PC-9 (cell line): ENCODE measurements at places on chromosomes 12 and 14. TPM values are rescaled to one million over a fixed set of nuclear protein-coding genes. Genes with fewer than 3 reads are reported as not detected.

- DNase-seq, result peak; percentile 42
Observed at GRCh38 chr12:6224550-6224949, 24.4 kb downstream of the CD9 start.

DNA sequence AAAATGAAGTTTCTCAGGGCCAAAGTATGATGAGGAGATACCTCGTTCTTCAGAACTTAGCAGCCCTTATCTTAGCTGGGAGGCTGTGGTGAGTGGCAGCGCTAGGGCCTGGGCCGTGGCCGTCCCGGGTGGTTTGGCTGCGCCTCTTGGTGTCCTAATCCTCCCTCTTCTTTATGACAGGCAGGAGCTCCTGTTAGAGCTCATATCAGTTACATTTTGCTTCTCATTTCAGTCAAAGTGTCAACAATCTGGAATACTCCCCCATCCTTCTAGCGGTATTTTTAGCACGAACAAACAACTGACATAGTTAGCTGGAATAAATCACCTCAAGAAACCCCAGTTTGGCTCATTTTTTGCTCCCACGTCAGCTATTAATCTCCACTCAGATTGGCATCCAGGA, 188.8 kb downstream of the TTC7B start:
- DNase-seq, result no peak

- DNase-seq, result no peak
Observed at GRCh38 chr12:9391815-9392214, 183.6 kb upstream of the PZP start.

- DNase-seq, result no peak
Observed at GRCh38 chr12:24778486-24779304, 170.2 kb downstream of the BCAT1 start.

GRCh38 chr12:67107751-67108269, 161.3 kb upstream of the CAND1 start:
- no peak for DNase-seq

GRCh38 chr12:129994634-129995033, 90.8 kb upstream of the TMEM132D start:
- no peak for DNase-seq

DNA sequence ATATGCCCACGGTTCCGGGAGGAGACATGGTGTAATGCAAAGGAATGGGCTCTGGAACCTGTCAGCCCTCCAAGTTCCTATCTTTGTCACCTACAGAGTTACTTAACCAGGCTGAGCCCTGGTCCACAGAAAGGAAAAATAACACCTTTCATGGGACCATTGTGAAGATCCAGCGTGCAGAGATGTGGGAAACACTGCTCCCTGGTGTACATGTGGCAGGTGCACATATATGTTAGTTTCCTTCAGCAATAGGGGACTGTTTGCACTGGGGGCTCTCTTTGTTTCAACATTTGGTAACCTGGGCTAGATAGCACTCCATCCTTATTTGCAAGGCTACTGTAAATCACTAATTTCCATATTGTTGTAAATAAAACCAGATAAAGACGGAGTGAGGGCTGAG, 72.3 kb downstream of the ANO2 start:
- no peak for DNase-seq

DNA sequence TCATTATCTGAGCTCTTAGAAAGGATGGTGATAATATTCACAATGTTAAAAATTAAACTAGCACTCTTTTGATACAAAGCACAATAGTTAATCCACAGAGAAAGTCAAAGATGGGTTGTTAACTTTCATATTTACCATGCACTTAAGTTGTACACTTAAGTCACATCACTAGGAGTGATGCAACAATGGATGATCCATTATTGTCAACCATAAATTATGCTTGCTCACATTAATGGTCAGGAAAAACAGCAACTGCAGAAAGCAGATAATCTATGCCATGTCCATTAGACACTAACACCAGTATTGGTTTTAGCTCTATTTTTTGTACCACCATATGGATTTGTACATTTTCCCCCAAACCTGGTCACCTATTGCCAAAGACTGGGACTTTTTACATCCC, 195.5 kb downstream of the FOXA1 start:
- no peak for DNase-seq

- peak; percentile 51 for DNase-seq
Observed at GRCh38 chr14:89185919-89186855, 230.8 kb downstream of the FOXN3 start.

DNA sequence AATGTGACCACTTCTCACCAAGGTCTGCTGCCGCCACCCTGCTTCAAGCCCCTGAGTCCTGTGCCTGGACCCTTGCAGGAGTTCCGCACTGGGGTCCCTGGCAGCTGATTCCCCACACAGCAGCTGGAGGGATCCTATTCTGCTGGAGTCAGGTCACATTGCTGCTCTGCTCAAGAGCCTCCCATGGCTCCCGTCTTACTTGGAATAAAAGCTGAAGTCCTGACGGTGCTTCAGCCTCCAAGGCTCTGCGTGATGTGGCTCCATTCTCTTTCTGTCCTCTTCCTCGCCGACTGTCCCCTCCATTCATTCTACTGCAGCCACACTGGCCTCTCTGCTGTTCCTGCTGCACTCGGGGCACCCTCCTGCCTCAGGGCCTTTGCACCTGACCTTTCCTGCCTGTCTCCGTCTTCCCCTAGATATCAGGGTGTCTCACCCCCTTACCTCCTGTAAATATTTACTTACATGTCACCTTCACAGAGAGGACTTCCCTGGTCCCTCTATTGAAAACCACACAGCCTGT, 7.6 kb upstream of the SDSL start:
- no peak for DNase-seq

DNA sequence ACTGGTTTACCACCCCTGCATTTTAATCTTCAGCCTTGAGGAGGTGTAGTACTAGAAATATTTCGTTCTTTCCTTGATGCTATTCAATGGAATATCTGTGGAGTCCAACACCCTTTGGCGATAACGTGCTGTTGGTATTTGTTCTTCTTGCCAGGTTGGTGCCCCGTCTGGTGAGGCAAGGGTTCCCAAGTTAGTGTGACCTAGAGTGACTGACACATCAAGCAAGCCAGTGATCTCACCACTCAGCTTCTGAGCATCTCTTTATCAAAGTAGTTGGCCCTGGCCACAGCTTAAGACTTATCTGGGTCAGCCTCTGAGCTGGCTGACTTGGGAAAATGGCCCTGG, 60.2 kb downstream of the PLXNC1 start:
- DNase-seq, result no peak

OR6C1 gene
- total RNA-seq, result not detected in 2 replicates

DPY19L2 gene
- not detected in 2 replicates for total RNA-seq

OVCH1 gene
- total RNA-seq, result not detected in 2 replicates

ADAMTS20 gene
- 1.0 and 1.6 TPM in 2 replicates for total RNA-seq

CACNA2D4 gene
- total RNA-seq, result 0.45 TPM in 1 of 2 replicates, not detected in the other

PRB2 gene
- total RNA-seq, result not detected in 2 replicates

ADCY4 gene
- 1.8 and 2.0 TPM in 2 replicates for total RNA-seq

FOXG1 gene
- not detected in 2 replicates for total RNA-seq

MYF5 gene
- not detected in 2 replicates for total RNA-seq

NAA30 gene
- total RNA-seq, result 11.7 and 14.2 TPM in 2 replicates
